IMR-90 (cell line): ENCODE measurements at places on chromosomes 6 and 20. TPM values are rescaled to one million over a fixed set of nuclear protein-coding genes. Genes with fewer than 3 reads are reported as not detected.
A peak's percentile ranks its signal among the peaks of the same experiment; 100 is the strongest.

- no peak overlapping the region for H3K27ac ChIP-seq
- no peak overlapping the region for H3K4me3 ChIP-seq
- DNase-seq = no peak
- H3K27me3 ChIP-seq = no peaks in the 10 kb centered on the region
- H3K4me1 ChIP-seq = no peaks in the 10 kb centered on the region
These were observed 69.6 kb downstream of the EYS start for GRCh38 chr6:65637289-65638046.

- no peak for DNase-seq
- no peak overlapping the region for H3K4me3 ChIP-seq
- H3K36me3 ChIP-seq = no peaks in the 10 kb centered on the region
- no peak overlapping the region for H3K27ac ChIP-seq
These were observed 14.1 kb downstream of the BEND3 start for GRCh38 chr6:107101211-107101610.

- H3K36me3 ChIP-seq = peaks cover 12% of the 10 kb centered on the region
- H3K4me1 ChIP-seq = peaks cover 9% of the 10 kb centered on the region
- no peak overlapping the region for H3K4me3 ChIP-seq
- peak; percentile 64 for DNase-seq
These were observed 7.1 kb upstream of the DST start for GRCh38 chr6:56649782-56650181.

DNA sequence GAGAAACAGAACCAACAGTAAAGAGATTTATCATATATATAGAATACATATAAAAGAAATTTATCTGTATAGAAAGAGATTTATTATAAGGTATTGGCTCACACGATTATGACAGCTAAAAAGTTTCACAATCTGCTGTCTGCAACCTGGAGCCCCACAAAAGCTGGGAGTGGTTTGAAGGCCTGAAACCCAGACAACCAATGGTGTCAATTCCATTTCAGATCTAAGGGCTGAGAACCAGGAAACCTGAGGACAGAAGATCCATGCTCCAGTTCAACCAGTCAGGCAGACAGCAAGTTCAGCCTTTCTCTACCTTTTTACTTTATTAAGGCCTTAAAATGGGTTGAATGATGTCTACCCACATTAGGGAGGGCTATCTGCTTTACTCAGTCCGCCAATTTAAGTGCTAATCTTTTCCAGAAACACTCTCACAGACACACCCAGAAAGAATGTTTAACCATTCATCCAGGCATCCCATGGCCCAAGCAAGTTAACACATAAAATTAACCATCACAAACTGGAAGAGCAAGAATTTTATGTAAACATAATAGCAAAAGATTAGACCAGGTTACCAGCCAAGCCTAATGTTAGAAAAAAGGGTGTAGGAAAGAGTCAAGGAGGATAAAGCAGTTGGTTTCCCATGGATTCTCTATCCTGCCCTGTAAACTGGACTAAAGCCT is 170.9 kb downstream of the FUT9 start:
- DNase-seq = no peak
- H3K36me3 ChIP-seq = no peaks in the 10 kb centered on the region
- no peaks in the 10 kb centered on the region for H3K27me3 ChIP-seq
- no peak overlapping the region for H3K4me3 ChIP-seq
- H3K4me1 ChIP-seq = no peaks in the 10 kb centered on the region

- no peak overlapping the region for H3K27ac ChIP-seq
- no peaks in the 10 kb centered on the region for H3K36me3 ChIP-seq
- H3K27me3 ChIP-seq = peaks cover 17% of the 10 kb centered on the region
- H3K4me1 ChIP-seq = peaks cover 11% of the 10 kb centered on the region; the same call in 1 of the 2 replicates
- DNase-seq = no peak
These were observed 5.3 kb upstream of the CPNE5 start for GRCh38 chr6:36844232-36845170.

The HTR1B gene
- polyA plus RNA-seq = 0.24 and 0.27 TPM in 2 replicates

DNA sequence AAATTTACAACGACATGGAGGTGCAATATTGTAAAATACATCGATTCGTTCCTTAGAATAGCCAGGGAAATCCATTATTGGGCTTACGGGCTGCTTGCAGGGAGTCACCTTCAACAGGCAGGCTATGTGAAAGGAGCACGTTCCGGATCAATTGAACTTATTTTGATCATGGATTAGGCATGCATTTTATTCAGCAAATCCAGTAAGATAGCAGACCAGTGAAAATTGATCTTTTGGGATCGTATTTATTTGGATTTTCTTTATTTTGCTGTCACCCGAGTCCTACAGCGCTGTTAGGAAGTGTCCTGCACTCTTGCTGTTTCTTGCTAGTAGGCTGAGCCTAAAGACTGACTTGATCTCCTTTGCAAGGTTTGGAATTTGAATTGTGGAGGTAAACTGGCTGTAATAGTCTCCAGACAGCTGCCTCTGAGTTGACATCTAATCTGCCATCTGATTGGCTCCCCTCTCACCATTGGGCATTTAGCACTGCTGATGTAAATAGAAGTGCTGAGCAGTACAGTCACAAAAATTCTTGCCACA is 3.0 kb downstream of the ARID1B start:
- peaks cover 4% of the 10 kb centered on the region for H3K4me1 ChIP-seq
- peaks cover 1% of the 10 kb centered on the region for H3K36me3 ChIP-seq
- peak; percentile 96 for DNase-seq

DNA sequence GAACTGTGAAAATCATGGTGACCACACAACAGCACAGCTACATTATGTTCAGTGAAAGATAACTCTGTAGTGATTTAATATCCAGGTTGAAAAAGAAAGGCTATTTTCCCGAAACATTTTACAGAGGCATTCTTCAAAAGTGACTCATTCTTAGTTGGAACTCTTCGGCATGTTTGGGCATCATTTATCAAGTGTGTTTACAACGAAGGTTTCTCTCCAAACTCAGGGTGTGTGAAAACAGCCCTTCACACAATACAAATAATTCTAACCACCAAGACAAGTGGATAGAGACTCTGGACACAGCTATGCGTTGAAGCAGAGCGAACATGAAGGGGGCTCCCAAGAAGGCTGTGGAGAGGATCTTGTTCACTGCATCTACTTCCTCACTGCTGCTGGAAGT is 57.6 kb downstream of the CBLN4 start:
- no peak overlapping the region for H3K4me3 ChIP-seq
- DNase-seq = no peak
- H3K4me1 ChIP-seq = no peaks in the 10 kb centered on the region
- H3K27ac ChIP-seq = no peak overlapping the region

The ZNF165 gene
- 0.07 and 0.09 TPM in 2 replicates for polyA plus RNA-seq

DNA sequence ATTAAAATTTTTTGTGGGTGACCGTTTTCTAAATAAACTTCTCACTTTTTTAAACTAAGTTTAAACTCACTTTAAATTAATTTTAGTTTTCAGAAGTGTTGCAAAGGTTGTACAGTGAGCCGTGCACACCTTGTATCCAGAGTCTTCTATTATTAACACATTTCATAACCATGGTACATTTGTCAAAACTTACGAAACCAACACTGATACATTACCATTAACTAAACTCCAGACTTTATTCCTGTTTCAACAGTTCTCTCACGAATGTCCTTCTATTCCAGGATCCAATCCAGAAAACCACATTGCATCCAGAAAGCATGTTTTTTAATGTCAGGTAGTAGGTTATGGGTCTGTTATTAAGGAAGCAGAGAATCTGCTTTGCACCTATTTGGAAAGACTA is 319.9 kb downstream of the CBLN4 start:
- DNase-seq = no peak
- H3K27ac ChIP-seq = no peak overlapping the region
- no peaks in the 10 kb centered on the region for H3K36me3 ChIP-seq
- H3K4me3 ChIP-seq = no peak overlapping the region
- H3K4me1 ChIP-seq = no peaks in the 10 kb centered on the region

DNA sequence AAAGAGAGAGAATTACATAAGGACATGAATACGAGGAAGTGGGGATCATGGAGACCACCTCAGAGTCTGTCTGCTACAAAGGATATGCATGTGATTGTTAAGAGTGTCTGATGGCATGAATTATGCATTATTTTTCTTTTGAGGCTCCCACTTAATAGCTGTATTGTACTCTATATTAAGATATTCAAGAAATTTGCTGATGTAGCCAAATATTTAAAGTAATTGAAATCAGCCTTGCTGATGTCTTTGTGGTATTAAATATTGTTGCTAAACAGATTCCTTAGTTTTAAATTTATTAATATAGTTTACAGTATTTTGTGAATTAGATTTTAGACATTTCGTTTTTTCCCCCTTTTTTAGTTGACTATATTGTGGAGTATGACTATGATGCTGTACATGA is 25.3 kb downstream of the CD2AP start:
- no peak overlapping the region for H3K4me3 ChIP-seq
- 0 out of 2 replicates have a peak, but pooled peaks cover 2% of the 10 kb centered on the region for H3K4me1 ChIP-seq
- H3K36me3 ChIP-seq = no peaks in the 10 kb centered on the region
- no peaks in the 10 kb centered on the region for H3K27me3 ChIP-seq

DNA sequence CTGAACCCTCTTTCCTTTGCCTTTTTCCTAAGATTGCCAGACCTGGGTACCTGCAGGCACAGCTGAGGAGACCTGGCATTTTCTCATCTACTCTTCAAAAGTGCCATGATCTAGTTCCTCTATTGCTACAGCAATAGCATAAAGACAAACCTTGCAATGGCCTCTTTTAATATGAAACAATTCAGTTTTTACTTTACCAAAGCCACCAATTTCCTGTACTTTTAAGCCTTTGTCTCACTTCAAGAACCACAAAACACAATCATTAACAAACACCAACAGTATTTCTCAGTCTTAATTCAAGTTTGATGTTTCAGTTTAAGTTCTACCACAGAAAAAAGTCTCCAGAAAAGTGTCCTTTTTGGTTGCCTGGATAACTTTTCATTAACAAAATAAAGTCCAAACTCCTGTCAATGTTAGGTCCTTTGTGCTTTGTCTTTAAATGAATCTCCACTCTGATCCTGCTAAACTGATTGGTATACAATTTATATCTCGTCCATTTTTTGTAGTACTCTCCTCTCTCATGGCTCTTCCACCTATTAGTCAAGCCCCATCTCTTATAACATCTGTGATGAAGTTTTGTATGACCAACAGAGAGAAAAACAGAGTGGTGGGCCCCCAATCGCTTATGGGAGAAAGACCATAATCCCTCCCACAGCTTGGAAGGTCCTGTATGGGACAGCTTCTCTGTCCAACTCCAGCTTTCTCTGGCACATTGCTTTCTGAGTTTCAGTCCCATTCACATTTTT is 50.5 kb upstream of the THEMIS start:
- no peak for DNase-seq
- H3K27me3 ChIP-seq = no peaks in the 10 kb centered on the region; the same call in 1 of the 2 replicates
- no peak overlapping the region for H3K4me3 ChIP-seq
- H3K36me3 ChIP-seq = no peaks in the 10 kb centered on the region

The MAP3K7 gene
- 21.4 and 26.5 TPM in 2 replicates for polyA plus RNA-seq
